ENCODE measurements at places on chromosomes 13 and 19.

- no peak for DNase-seq
Observed at GRCh38 chr19:29700498-29700897, 14.6 kb downstream of the C19orf12 start.

GRCh38 chr13:94556621-94557020 is 39.3 kb downstream of the TGDS start:
- DNase-seq, result peak; percentile 7

GRCh38 chr19:18852648-18853047 is 20.9 kb downstream of the UPF1 start:
- DNase-seq, result no peak

- no peak for DNase-seq
Observed at GRCh38 chr13:28622286-28622685, 36.6 kb upstream of the POMP start.

Data from dermis microvascular lymphatic vessel endothelial cell (primary cell).